BE2C (cell line): ENCODE measurements at places on chromosomes 12 and 14.

GRCh38 chr14:75201087-75201486 lies 24.7 kb upstream of the TMED10 start:
- peak; percentile 59 for DNase-seq

DNA sequence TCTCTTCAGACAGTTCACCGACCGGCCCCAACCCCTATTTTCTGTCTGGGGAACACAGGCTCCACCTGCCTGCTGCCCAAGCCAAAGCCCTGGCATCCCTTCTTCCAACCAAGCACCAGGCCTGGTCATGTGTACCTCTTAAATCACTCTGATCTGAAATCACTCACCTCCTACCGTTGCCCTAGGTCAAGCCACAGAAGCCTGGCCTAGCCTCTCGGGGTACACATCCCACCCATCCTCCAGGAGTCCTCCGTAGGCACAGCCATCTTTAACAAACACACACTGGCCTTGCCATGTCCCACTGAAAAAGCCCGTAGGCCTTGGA lies 81.8 kb downstream of the IRF2BPL start:
- DNase-seq = no peak

DNA sequence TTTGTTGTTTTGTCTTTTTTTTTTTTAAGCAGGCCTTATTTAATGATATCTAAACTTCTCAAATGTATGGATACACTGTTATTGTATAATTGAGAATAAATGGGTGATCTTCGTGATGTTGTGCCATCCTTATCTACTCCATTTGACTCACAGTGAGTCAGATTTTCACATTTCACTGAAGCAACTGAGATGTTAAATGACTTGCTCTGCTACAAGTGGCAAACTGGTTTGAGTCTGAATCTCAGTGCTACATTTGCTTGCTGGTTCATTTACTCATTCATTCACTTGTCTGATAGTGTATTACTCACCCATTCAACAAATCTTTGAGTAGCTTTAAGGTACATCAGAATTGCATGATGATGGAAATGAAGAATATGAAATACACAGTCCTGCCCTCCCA lies 2.6 kb downstream of the KIAA0586 start:
- DNase-seq = no peak

DNA sequence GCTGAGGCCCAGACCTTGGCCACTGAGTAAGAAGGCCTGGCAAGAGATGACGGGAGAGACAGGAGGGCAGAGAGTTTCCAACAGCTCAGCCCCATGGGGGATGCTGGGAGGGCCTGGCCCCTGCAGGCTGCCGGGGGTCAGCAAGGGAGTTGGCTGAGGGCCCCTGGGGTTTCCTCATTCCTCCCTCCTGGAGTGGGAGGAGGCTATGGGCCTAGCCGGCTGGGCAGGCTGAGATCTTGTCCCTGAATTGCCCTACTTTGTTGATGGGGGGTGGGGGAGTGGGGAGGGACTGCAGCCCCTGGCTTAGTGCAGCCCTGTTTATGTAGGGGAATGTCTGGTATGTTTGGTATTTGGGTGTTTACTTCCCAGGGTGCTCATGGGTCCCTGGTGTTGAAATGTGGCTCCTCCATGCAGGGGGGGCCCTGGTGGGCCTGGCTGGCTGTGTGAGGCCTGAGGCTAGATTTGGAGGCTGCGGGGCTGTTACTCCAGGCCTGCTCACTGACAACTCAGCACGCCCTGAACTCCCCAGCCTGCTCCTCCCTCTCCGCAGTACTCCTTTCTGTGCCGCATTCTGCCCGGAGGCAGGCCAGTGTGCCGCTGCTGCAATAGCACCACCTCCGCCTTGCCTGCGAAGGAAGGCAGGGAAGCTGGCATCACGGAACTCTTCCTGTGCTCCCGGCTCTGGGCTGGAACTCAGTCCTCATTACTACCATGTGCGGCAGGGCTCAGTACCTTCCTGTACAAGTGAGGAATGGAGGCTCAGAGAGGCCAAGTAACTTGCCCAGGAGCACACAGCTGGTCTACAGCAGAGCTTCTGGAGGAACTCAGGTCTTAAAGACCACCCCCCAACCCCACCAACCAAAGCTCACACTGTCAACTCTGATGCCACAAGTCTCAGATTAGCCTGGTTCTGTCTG lies 25.3 kb downstream of the JDP2 start:
- no peak for DNase-seq

- no peak for DNase-seq
Measured at GRCh38 chr12:115386946-115387345, 703.0 kb upstream of the TBX3 start.

DNA sequence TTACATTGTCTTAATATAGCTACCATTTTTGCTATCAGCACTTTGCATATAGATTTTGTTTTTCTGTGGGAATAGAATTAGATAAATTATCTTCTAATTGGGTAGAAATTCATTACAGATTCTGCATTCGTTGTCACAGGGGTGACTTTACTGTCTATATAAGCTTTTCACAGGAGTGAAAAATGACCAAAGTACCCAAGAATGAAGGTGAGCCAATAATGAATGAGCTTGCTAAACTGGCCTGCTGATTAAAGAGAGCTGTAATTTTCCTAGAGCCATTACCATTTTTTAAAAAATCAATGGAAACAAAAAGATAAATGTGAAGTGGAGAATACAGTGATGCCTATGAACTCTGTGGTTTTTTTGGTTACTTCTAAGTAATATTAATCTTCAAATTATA lies 504.6 kb downstream of the RPL10L start:
- no peak for DNase-seq

- DNase-seq = no peak
Measured at GRCh38 chr14:75589931-75590330, 11.5 kb downstream of the FLVCR2 start.

GRCh38 chr12:8685051-8685450 lies 12.7 kb upstream of the RIMKLB start:
- DNase-seq = no peak

- no peak for DNase-seq
Measured at GRCh38 chr14:87824266-87824665, 168.7 kb downstream of the GALC start.

- DNase-seq = no peak
Measured at GRCh38 chr14:59316151-59316830, 127.8 kb downstream of the DAAM1 start.
